Renal cortex interstitium (tissue), 15 donors: ENCODE measurements at places on chromosomes 5 and 9. TPM values are rescaled to one million over a fixed set of nuclear protein-coding genes. Genes with fewer than 3 reads are reported as not detected.

The CDC20B gene
- 0.40 TPM for polyA plus RNA-seq

The PPP1R2B gene
- polyA plus RNA-seq: 0.08 TPM

The SPINK13 gene
- polyA plus RNA-seq: 0.49 TPM

The ADCY2 gene
- polyA plus RNA-seq: 6.8 TPM

The LCNL1 gene
- 0.39 TPM for polyA plus RNA-seq

The NEUROG1 gene
- not detected for polyA plus RNA-seq

The ZNF883 gene
- 11.2 TPM for polyA plus RNA-seq

The FAM151B gene
- 3.2 TPM for polyA plus RNA-seq

The SCGB3A2 gene
- polyA plus RNA-seq: not detected

The LIFR gene
- 74.6 TPM for polyA plus RNA-seq

The PCDHGA8 gene
- 0.58 TPM for polyA plus RNA-seq

The SNX30 gene
- polyA plus RNA-seq: 20.8 TPM

The GFI1B gene
- 0.62 TPM for polyA plus RNA-seq

The DMGDH gene
- polyA plus RNA-seq: 22.4 TPM

The SLC6A19 gene
- polyA plus RNA-seq: 51.8 TPM

The BNC2 gene
- 10.2 TPM for polyA plus RNA-seq

The CARD9 gene
- 1.3 TPM for polyA plus RNA-seq

DNA sequence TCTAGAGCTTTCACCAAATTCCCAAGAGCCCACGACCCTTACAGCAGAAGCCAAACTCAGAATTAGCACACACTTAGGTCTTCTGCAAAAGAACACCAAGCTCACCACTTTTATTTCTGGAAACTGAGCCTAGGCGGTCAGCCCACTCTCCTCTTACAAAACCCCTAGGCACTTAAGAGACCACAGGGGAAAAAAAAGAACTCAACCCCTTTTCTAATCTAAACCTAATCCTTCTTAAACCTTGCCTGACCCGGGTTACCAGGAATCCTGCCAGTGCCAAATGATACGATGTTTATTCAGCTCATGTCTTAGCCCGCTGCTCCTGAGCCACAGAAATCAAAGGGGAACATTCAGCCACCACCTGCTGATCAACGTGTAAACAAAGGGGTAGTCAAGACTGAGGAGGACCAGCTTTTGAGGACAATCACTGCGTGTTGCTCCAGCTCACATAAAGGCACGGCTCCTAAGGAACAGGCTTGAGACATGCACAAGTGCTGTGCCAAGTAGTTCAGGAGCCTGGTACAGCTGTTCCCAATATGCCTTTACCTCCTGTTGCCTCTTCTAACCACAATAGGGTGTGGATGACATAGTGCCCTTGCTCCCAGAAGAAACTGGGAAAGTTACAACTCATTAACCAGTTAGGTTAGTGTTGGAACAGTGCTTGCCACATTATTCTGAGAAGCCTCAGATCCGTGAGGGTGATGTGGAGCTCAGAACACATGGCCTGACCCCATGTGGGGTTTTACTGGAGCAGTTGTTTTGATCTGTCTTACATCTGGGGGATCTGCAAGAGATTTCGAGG lies 49.3 kb downstream of the ZFAND5 start:
- DNase-seq: no peak

- no peak for DNase-seq
Measured at GRCh38 chr5:81420039-81420667, 26.2 kb upstream of the ACOT12 start.

DNA sequence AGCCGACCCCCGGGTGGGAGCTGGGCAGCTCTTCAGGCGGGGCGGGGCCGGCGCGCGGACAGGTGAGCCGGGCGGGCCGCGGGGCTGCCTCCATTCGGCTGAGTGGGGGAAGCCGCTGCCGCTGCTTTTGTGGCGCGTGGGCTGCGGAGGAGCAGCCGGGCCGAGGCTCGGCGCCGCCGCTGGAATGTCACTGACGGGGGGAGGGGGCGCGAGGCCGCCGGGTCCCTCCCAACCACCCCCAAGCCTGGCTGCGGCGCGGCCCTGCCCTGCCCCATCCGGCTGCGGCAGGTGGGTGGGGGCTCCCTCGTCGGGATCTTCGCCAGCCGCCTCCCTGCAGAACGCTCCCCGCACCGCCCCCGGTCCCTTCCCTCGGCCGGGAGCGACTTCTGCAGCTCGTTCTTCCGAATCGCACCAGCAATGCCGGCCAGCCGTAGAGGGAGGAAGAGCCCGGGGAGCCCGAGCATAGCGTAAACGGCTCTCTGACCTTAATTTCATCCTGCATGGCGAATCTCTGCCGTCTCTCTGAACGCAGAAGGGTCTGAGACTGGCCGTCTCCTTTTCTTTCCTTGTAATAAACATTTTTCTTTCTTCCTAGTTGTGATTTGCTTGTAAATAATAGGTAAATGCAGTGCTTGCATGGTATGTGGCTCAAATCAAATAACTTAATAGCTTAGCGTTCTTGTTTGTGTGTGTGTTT lies 505 bp downstream of the SPTAN1 start:
- DNase-seq: peak; percentile 63

GRCh38 chr9:81964218-81965171 lies 21.2 kb downstream of the SPATA31D3 start:
- DNase-seq: no peak

DNA sequence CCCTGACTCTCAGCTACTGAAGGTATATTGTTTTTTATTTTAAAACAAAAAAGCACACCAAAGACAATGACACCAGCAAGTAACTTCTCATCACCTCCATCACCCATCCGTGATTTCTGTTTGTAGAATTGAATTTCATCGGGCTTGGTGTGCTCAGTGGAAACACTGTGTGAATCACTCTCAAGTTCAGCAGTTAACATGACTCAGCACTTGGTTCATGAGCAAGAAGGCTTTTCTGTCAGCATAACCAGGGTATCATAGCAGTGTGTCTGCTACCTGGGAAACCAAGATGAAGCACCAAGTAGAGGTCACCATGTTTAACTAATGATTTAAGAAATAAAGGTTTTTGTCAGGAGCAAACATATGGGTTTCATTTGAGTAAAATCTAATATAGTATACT lies 123.7 kb downstream of the INSYN2B start:
- DNase-seq: no peak

DNA sequence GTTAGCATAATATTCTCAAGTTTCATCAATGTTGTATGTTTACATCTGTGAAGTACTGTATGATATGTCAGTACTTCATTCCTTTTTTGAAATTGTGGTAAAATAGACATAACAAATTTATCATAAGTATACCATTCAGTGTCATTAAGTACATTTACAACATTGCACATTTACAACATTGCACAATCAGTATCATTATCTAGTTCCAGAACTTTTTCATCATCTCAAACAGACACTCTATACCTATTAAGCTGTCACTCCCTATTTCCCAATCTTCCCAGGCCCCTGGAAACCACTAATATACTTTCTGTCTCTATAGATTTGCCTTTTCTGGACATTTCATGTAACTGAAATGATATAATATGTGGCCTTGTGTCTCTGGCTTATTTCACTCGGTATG lies 75.1 kb upstream of the ATG10 start:
- no peak for DNase-seq

DNA sequence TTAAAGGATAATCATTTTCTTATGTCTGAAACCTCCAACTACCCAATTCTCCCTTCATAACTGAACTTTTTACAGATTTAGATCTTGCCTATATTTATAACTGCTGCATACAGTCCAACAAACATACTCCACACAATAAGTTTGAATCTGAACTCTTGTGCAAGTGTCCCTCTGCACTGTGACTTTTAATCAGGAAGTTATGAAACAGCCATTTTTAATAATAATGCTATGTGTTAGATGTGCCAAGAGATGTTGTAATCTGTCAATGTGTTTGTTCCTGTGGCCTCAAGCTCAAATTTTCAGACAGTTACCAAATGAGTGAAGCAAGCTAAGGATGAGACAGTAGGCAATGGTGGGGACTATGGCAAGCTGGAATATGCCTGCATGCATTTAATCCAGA lies 57.6 kb upstream of the MTAP start:
- DNase-seq: no peak

- DNase-seq: no peak
Measured at GRCh38 chr5:152405145-152405544, at the start of gene NMUR2. NMUR2 (minus strand) TSS chr5:152405279; CDS start chr5:152405113, 166 bp downstream.

GRCh38 chr9:76573905-76574760 lies 115.2 kb downstream of the GCNT1 start:
- DNase-seq: no peak

- no peak for DNase-seq
Measured at GRCh38 chr9:3809724-3810123, 283.9 kb upstream of the RFX3 start.

- peak; percentile 17 for DNase-seq
Measured at GRCh38 chr9:123081824-123082223, 48.4 kb downstream of the GPR21 start.

DNA sequence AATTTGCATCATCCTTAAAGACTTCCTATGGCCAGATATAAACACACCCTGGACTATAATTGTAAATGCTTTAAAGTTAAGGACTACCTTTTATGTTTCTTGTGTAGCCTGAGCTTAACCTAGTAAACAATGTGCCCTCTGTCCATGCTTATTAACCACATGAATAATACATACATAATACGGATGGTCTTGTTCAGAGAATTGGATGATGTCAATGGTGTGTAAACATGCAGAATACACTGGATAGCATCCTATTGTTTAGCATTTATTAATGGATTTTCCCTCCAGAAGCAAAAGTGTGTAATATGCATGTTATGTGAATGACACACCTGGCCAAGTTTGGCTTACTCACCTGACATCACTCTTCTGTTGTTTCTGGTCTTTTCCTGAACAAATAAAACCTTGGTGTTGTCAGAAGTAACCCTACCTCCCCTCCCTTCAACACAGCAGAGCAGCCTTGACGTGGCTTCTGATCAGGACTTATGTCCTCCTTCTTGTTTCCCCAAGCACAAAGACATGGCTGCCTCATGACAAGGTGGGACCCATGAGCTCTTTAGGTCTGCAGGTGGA lies 517.9 kb downstream of the MTRR start:
- no peak for DNase-seq

- no peak for DNase-seq
Measured at GRCh38 chr9:135079676-135080075, 7.8 kb upstream of the OLFM1 start.

- DNase-seq: no peak
Measured at GRCh38 chr9:6811436-6811835, 53.7 kb downstream of the KDM4C start.

DNA sequence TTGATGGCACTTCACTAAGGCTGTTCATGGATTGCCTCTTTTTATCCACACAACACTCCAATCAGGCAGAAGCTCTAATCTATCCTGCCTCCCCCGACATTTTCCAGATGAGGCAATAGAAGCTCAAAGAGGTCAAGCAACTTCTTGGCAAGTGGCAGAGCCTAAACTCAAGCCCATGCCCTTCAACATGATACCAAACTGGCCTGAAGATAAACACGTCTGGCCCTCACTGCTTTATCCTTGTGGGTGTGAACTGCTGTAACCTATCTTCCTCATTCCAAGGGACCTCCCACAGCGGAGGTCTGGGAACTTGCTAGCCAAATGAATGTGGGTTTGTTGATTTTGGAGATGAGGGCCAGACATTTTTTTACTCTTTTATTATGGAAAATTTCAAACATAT lies 9.5 kb downstream of the SLC35A4 start:
- DNase-seq: no peak

DNA sequence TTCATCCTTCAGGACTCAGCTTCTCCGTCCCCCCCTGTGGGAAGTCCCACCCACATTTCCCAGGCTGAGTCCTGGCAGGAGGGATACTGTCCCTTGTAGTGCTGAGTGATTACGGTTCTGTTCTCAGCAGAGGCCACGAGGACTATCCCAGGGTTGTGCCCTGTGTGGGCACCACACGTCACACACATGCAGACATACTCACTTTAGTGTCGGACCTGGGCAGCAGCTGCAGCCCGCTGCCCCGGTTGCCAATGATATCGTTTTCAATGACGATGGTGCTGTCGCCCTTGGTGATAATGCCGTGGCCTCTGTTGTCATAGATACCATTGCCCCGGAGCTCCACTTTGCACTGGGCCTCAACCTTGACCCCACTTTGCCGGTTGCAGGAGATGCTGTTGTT lies 32.2 kb downstream of the POLR1E start:
- DNase-seq: no peak

DNA sequence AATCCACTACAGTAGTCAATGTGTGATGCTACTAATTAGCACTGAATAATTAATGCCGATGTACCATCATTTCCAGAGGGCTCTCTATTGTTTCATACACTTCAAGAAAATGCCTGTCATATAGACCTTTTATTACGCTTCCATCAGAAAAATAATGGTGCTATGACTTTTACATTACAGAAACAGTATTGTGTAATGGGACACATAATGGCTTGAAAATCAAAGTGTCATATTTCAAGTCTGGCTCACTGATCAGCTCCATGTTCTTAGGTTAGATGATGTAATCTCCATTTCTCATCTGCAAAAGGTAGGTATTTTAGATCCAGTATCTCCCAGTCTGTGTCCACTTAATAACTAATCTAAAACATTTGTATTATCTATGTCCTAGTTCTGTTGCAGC lies 990.6 kb upstream of the TYRP1 start:
- DNase-seq: no peak

DNA sequence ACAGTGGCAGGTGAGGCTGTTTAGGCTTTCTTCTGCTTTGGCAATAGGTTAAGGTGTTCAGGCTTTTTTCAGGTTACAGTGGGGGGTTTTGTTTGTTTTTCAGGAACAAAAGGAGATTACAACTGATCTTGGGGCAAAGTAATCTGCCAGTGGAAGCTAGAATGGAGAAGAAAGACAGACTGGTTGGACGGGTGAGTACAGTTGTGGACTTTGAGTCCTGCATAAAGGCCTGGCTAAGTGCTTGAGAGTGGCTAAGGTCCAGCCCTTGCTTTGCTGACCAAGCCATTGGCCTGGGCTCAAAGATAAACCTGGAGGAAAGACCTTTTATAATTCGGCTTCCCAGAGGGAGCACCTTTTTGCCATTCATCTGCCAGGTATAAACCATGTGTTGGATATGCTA lies 63.1 kb downstream of the MTMR12 start:
- DNase-seq: no peak

- no peak for DNase-seq
Measured at GRCh38 chr5:7978991-7979390, 110.0 kb downstream of the MTRR start.

GRCh38 chr9:69740872-69741505 lies 18.8 kb downstream of the PTAR1 start:
- no peak for DNase-seq

- no peak for DNase-seq
Measured at GRCh38 chr5:109619606-109620005, 70.1 kb upstream of the MAN2A1 start.

- DNase-seq: no peak
Measured at GRCh38 chr5:169279125-169279524, 21.8 kb downstream of the SLIT3 start.

- DNase-seq: no peak
Measured at GRCh38 chr5:116355819-116356601, 218.6 kb downstream of the SEMA6A start.

- no peak for DNase-seq
Measured at GRCh38 chr9:36276781-36277181, 18.5 kb upstream of the GNE start.

GRCh38 chr9:136160381-136160841 lies 41.7 kb upstream of the TMEM250 start:
- no peak for DNase-seq

GRCh38 chr5:55234121-55234700 lies 803 bp upstream of the CCNO start:
- no peak for DNase-seq
